Type B pancreatic cell (in vitro differentiated cells): ENCODE measurements at places on chromosomes 3 and 15.

- no peaks in the 10 kb centered on the region for H3K27me3 ChIP-seq
- no peaks in the 10 kb centered on the region for H3K4me1 ChIP-seq
- H3K27ac ChIP-seq = no peak overlapping the region
These were observed 716.8 kb upstream of the BCHE start for GRCh38 chr3:166554023-166554422.

- no peak overlapping the region for H3K27ac ChIP-seq
- no peaks in the 10 kb centered on the region for H3K36me3 ChIP-seq
- H3K4me1 ChIP-seq = no peaks in the 10 kb centered on the region
- DNase-seq = no peak
- no peak overlapping the region for H3K4me3 ChIP-seq
- H3K27me3 ChIP-seq = no peaks in the 10 kb centered on the region
These were observed 87.8 kb upstream of the SEC13 start for GRCh38 chr3:10408680-10409079.

DNA sequence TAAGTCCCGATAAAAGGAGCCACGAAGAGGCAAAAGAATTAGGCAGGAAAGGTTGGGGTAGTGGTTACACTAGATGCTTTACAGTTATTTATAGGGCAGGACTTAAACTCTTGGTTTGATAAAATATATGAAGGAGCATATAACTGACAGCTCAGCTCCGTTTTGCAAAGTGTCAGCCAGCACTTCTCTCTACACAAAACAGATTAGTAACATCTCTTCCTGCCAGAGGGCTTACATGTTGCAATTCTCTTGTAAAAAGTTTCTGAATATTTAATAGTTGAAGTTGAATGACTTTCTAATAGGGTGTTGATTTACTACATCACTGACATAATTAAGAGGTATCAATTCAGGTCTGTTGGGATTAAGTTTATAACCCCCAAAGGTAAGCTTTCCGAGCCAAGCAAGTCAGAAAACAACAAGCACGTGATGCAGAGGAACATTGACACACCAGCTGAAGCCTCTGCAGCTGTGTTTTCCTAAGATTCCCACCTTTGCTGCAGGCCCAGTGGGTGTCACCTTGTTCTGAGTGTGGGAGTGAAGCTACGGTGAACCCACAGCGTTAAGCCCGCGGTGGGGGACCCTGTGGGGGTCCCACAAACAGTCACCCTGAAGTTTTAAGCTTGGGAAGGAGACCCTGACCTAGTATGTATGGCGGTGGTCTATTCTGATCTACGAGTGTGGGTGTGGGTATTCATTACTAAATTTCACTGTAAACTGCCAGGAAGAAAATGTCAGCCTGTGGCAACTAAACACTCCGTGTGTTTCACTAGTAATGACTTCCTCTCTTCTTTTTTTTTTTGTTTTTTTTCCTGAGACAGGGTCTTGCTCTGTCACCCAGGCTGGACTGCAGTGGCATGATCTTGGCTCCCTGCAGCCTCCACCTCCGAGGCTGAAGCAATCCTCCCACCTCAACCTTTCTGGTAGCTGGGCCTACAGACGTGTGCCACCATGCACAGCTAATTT, 22.0 kb upstream of the ATP13A3 start:
- no peaks in the 10 kb centered on the region for H3K36me3 ChIP-seq
- no peak overlapping the region for H3K4me3 ChIP-seq
- peaks cover 5% of the 10 kb centered on the region for H3K4me1 ChIP-seq
- H3K27me3 ChIP-seq = no peaks in the 10 kb centered on the region
- no peak for DNase-seq
- H3K27ac ChIP-seq = no peak overlapping the region

DNA sequence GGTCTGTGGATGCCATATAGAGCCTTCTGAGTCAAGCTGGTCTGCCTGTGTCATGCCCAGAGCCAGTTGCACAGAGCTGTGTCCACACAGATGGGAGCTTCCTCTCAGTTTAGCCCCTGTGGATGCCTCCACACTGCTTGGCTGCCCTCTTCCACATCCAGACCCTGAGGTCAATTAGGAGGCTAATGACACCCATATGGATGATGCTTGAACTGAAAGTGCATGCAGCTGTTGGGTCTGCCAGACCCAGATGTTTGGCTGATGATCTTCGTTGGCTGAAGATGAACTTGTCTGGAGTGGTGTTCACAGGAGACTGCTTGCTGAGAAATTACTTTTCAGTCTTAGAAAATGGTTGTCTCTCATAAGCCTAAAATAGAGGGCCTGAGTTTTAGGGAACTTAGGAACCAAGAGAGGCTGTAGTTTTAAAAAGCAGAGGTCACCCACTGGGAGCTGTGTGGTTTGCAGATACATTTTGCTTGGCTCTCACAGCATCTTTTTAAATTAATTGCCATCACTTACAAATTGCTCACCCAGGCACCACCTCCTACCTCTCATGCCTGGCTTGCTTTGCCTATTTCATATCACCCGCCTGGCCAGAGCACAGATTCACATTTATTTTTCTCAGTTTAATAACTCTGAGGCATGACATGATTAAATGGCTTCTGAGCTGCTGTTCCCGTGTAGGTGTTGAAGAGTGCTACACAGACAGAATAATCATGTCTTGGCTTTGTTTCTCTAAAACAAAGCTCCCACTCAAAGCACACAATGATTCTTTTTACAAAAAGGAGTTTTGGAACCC, 176.1 kb downstream of the MINAR1 start:
- H3K27ac ChIP-seq = no peak overlapping the region
- no peak for DNase-seq
- no peak overlapping the region for H3K4me3 ChIP-seq

DNA sequence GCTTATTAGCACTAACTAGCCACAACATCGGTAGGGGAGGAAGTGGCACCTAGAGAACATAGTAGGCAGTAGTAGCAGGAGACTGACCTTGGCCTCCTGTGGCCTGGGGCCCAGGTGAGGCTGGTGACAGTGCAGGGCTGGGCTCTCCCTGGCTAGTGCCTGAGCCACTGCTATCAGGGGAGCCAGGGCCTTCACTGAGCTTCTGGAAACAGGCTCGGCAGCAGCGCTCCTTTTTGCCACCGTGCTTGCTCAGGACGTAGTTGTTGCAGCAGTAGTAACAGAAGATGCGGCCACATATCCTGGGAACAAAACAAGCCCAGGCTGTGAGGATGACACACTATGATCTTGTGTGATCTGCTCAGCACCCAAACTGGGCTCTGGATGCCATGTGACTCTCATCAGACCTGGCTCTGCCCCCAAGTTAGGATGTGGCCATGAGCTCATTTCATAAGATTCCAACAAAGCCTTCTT, 15.1 kb downstream of the CXCR6 start:
- H3K36me3 ChIP-seq = peaks cover 25% of the 10 kb centered on the region
- no peak for DNase-seq
- H3K4me3 ChIP-seq = no peak overlapping the region

GRCh38 chr3:172094621-172095557, 55.5 kb downstream of the FNDC3B start:
- peaks cover 43% of the 10 kb centered on the region for H3K4me1 ChIP-seq
- no peaks in the 10 kb centered on the region for H3K27me3 ChIP-seq
- no peak overlapping the region for H3K4me3 ChIP-seq
- H3K27ac ChIP-seq = peak overlapping the region; percentile 73

GRCh38 chr3:34073111-34073510, 274.7 kb downstream of the PDCD6IP start:
- no peaks in the 10 kb centered on the region for H3K36me3 ChIP-seq
- no peak for DNase-seq
- H3K4me1 ChIP-seq = peaks cover 7% of the 10 kb centered on the region
- H3K27me3 ChIP-seq = peaks cover 3% of the 10 kb centered on the region
- H3K27ac ChIP-seq = no peak overlapping the region

- H3K36me3 ChIP-seq = peaks cover 7% of the 10 kb centered on the region
- no peak overlapping the region for H3K27ac ChIP-seq
- DNase-seq = no peak
- H3K4me1 ChIP-seq = peaks cover 50% of the 10 kb centered on the region
- no peaks in the 10 kb centered on the region for H3K27me3 ChIP-seq
These were observed 115.1 kb downstream of the DNAJB8 start for GRCh38 chr3:128351546-128351945.

DNA sequence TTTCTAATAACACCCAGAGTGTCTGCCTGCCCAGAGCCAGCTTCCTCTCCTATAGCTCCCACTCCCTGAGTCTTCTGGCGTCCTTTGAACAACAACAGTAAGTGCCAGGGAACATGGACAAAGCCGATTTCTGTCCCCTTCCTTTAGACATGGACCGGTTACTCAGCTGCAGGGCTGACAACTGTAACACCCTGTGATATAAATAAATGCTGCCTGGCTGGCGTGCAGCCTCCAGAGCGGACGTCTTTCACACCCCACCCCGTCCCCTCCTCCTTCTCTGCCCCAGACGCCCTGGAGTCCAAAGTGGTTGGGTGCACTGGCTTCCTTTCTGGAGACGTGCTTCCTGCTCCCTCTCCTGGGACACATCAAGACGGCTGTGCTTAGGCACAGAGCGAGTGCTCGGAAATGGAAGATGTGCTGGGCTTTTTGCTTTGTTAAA, 281.9 kb upstream of the LRRFIP2 start:
- peak overlapping the region; percentile 48 for H3K4me3 ChIP-seq
- H3K4me1 ChIP-seq = peaks cover 45% of the 10 kb centered on the region
- no peak for DNase-seq
- H3K36me3 ChIP-seq = no peaks in the 10 kb centered on the region

DNA sequence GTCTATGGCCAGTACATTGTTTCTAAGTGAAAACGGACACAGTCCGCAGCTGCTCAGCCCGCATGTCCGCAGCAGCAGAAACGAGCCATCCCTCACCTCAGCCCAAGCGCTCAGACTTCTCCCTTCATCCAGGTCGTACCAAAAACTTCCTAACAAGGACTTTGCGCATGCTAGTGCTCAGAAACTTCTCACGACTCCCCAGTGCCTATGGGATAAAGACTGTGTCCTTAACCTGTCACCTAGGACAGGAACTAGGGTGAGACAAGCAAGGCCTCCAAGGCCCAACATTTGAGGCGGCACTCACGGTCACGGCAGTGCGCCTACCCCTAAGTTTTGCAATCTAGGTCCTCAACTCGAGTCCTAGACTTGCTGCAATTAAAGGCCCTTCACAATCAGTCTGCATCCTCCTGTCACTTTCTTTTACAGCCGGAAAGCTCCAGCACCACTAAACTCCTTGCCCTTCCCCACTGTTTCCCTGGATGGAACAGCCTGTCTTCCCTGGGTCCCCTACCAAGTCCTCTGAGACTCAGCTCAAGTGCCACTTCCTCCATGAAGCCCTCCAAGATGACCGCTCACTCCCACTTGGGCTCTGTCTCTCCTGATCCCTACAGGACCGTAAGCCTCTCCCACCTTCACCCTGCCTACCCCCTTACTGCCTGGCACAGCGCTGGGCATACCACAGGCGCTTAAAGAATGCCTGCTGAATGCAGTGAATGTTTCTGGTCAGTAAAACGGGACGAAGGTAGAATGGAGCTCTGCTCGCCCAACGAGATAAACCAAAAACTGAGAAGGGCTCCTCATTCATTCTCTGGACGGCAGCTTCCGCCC, 1.2 kb downstream of the CLN6 start:
- peak; percentile 62 for DNase-seq
- H3K27me3 ChIP-seq = peaks cover 4% of the 10 kb centered on the region
- H3K36me3 ChIP-seq = peaks cover 6% of the 10 kb centered on the region
- H3K27ac ChIP-seq = peak overlapping the region; percentile 91

- no peaks in the 10 kb centered on the region for H3K27me3 ChIP-seq
- DNase-seq = no peak
- no peak overlapping the region for H3K27ac ChIP-seq
- no peak overlapping the region for H3K4me3 ChIP-seq
- H3K4me1 ChIP-seq = no peaks in the 10 kb centered on the region
- no peaks in the 10 kb centered on the region for H3K36me3 ChIP-seq
These were observed 34.4 kb downstream of the TRIM42 start for GRCh38 chr3:140712301-140712700.

GRCh38 chr3:7950890-7951289, 550.7 kb upstream of the LMCD1 start:
- no peak overlapping the region for H3K27ac ChIP-seq
- no peak overlapping the region for H3K4me3 ChIP-seq
- H3K27me3 ChIP-seq = no peaks in the 10 kb centered on the region
- DNase-seq = no peak
- no peaks in the 10 kb centered on the region for H3K36me3 ChIP-seq

GRCh38 chr3:192916371-192917027, 1.2 kb downstream of the MB21D2 start:
- DNase-seq = peak; percentile 71
- no peaks in the 10 kb centered on the region for H3K36me3 ChIP-seq
- peak overlapping the region; percentile 97 for H3K27ac ChIP-seq
- peak overlapping the region; percentile 95 for H3K4me3 ChIP-seq

DNA sequence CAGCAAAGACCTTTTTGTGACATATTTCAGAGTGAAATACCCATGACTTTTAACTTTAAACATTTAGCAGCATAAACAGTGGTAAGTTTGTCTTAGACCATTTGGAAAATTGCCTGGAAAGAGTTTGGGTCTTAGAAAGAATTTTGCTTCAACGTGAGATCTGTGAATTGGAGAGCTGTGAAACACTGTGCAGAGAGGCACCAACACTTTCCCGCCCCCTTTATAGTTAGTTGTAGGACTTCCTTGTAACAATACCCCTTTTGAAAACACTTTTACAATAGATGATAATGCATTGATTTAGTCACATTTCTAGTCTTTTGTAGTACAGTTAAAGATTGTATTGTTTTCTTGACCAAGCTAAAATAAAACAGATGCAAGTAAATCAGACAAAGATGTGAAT, 43.5 kb upstream of the MBNL1 start:
- no peak for DNase-seq
- no peaks in the 10 kb centered on the region for H3K4me1 ChIP-seq
- no peaks in the 10 kb centered on the region for H3K36me3 ChIP-seq
- no peaks in the 10 kb centered on the region for H3K27me3 ChIP-seq
- H3K27ac ChIP-seq = no peak overlapping the region
- no peak overlapping the region for H3K4me3 ChIP-seq

- H3K4me1 ChIP-seq = peaks cover 6% of the 10 kb centered on the region
- no peaks in the 10 kb centered on the region for H3K36me3 ChIP-seq
- DNase-seq = no peak
- peaks cover 11% of the 10 kb centered on the region for H3K27me3 ChIP-seq
- H3K27ac ChIP-seq = no peak overlapping the region
These were observed 74.6 kb downstream of the IQSEC1 start for GRCh38 chr3:12998648-12999047.

DNA sequence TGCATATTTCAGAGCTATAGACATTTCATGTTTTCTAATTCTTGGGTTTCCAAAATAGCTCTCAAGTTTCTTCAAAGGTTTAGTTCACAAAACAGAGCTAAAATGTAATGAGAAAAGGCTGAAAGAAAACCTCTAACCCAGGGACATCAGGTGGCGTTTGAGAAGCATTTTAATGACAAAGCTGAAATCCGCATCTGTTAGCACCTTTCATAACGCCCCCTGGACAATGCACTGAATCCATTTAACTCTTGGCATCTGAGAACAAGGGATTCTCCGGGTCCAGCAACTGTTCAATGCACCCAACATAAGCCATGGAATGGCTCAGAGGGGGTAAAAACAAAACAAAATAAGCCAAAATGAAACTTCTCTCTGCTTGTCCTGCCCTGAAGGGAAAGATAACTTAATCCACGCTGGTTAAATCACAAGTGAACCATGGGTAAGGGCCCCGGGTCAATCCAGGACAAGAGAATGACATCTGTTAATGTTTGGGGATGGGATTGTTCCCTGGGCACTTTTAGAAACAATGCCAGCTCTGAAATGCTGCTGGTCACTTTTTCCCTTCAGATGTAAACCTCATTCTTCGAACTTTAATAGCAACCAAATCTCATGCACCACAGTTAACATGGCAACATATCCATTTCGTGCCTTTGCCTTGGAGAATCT, 466.2 kb upstream of the ADAMTS9 start:
- DNase-seq = no peak
- H3K27me3 ChIP-seq = no peaks in the 10 kb centered on the region
- no peak overlapping the region for H3K27ac ChIP-seq
- H3K4me1 ChIP-seq = peaks cover 13% of the 10 kb centered on the region
